Osteoblast (primary cell): ENCODE measurements at places on chromosomes 3 and 15.

DNA sequence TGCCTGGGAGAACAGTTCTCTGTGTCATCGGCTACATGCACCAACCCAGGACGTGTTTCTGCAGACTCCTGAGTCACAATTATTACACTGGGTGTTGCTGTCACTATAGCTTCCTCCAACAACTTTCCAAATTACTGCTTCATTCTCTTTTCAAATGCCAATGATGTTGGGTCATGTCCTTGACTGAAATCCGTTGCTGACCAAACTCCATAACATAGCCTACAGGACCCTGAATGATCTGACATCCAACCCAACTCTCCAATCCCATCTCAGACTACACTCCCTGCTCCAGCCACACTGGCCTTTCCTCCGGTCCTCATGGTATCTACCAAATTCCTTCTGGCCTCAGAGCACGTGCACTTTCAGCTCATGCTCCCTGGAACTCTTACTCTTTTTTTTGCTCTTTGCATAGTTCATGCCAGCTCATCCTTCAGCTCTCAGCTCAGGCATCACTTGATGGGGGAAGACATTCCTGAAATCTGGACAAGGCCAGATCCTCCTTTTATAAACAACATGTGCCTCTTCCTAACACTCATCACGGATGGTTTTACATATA is 108.8 kb upstream of the PTPRG start:
- peak; percentile 51 for DNase-seq

GRCh38 chr3:194713299-194714136 is 27.8 kb downstream of the FAM43A start:
- DNase-seq, result no peak

DNA sequence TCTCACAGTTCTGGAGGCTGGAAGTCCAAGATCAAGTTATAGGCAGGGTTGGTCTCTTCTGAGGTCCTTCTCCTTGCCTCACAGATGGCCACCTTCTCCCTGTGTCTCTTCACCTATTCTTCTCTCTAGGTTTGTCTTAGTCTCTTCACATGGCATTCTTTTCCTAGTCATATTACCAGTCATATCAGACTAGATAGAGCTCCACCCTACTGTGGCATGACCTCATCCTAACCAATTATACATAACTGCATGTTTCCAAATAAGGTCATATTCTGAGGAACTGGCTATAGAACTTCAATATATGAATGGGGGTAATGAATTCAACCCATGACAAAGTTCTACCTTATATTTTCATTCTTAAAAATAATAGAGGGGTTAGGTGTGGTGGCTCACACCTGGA is 196.4 kb upstream of the UBE3A start:
- DNase-seq, result no peak

DNA sequence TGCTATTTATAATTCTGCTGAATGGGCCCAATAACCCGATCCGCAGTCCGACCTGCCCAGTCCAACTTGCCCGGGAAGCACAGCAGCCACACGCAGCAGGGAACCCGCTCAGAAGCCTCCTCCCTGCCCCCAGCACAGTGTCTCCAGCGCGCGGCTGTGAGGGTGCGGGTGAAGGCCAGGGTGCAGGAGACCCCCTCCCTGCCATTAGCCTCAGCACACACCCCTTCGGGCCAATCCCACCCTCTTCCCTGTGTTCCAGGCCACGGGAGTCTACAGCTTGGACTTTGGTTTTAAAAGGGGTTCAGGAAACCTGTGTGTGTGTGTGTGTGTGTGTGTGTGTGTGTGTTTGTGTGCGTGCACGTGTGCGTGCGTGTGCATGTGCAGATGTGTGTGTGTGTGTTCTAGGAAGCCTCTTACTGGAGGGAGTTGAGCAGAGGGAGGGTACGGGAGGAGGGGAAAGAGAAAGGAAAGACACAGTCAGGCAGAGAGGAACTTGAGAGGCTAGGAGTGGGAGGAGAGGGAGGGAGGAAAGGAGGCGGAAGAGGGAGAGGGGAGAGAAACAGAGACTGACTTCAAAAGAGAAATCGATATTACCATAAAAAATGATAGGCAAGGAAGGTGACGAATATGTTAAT is 34.2 kb downstream of the ATP2B2 start:
- no peak for DNase-seq

DNA sequence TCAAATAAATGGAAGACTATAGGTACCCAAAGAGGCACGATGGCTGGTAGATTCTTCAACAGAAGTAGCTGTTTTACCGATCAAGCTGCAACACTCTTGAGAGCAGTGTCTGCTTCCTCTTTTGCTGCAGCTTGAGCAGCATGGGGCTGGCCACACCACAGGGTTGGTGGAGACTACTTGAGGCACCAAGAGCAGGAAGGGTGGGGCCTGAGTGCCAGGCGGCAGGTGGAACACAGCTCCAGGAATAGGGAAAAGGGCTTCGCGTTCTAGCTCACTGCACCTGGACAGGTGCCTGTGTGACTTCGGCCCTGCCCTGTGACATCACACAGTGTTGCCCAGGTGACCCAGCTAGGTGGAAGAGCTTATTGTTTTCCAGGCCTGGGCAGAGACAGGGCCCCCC is at the start of gene CCDC33:
TSS of gene CCDC33 (plus strand) at position 365 of the 400 bp plus-strand sequence. CDS start 394 bp downstream, outside the sequence.
- DNase-seq, result peak; percentile 41

DNA sequence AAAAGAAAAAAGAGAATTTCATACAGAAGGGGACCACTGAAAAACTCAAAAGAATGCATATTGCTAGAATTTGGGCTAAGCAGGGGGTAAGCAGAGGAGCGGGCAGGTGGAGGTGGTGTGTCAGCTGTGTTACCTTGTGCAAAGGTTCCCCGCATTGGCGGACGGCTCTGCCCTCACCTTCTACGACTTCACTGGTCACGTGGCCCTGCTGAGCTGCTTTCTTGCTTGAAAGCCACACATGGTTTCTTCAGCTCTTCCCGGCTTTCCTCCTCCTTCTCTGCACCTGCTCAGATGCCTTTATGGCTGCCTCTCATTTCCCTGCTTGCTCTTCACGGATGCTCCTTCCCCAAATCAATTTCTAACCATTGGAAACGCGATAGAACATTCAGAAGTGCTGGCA is 30.5 kb downstream of the FAH start:
- no peak for DNase-seq

DNA sequence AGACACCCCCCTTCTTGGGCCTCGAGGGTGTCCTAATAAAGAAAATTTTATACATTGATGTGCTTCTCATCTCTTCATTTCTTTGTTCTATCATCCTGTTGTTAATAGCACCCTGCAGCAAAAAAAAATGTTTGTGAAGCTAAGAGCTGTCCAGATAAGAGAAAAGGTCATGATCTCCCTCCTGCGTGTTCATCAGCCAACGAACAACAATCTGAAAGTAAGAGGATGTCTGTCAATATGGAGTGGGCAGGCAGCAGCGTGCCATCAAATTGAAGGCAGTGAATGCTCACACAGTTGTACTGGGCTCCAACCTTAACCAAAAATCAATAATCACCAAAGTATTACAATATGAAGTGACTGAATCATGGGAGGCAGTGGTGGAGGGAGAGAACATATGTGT is 418.6 kb upstream of the ONECUT1 start:
- DNase-seq, result no peak

DNA sequence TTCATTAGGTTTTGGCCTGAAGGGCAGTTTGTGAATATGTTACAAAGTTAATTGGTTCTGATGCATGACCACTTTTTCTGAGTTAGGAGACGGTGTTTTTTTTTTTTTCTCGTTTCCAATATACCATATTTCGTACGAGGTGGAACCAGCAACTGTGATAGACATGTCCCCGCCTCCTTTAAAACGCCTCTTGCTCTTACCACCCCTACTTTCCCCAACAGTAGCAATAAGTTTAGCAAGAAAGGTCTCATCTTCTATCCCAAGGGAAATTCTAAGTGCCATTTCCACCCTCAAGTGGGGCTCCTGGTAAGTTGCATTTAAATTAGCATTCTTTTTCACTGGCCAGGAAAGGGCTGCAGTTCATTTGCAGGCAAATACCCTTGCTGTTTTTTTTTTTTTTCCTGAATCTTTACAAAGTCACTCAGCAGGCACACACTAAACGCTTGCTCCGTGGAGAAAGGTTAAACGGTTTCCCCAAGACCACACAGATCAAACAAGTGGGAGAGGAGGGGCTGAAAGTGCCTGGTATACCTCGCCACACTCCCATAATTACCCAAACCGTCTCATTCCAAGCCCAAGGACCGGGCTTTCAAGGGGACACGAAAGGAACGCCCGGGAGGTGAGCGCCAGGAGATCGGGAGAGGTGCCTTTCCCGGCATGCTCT is 39.5 kb upstream of the MGA start:
- DNase-seq, result peak; percentile 59

DNA sequence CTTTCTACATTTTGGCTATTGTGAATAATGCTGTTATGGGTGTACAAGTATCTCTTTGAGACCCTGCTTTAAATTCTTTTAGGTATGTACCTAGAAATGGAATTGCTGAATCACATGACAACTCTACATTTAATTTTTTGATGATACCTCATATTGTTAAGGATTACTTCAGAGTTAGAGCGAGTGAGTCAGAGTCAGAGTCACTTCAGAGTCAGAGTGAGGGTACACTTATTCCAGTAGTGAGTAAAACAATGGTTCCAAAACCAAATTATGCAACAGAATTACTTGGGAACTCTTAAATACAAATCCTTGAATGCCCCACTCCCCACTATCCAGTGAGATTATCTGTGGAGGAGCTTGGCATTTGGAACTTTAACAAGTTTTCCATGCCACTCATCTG is 50.3 kb upstream of the SNRK start:
- DNase-seq, result no peak

DNA sequence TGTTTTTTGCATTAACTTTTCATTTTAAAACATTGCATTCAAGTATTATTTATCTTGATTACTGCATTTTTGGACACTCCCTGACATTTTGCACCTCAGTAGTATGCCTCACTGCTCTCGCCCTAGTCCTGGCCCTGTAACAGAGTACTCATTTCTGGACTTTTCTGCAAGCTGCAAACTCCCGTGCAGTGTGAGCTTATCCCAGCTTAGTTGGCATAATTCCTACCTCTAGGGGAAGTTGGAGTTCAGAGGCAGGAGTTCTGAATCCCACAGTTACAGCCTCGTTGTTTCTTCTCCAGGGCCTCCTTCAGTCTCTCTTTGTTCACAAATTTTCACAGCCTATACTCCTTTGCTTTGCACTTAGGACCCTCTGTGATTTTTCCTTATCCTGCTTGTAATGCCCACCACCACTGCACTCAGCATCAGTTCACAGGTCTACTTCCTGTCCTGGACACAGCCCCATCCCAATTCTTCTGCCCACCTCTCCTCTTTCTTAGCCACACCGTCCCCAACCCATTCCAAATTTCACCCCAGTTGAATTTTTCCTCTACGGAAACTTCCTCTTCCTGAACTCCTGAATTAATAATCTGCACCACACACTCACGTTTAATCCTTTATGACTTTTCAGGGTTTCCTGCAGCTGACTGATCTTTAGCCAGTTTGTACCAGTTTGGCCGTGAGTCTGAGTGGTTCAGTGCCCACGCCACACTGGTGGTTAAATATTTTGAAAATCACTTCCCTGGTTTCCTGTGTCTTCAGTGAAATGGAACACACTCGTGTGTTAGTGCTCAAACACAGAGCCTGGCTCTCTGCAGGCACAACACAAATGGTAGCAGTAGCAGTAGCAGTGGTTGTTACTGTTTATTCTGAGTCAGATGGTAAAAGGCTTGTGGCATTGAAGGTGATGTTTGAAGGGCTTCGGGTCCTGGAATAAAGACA is 6.3 kb upstream of the CTSH start:
- DNase-seq, result peak; percentile 93

GRCh38 chr15:91413142-91413541 is 313.1 kb downstream of the SV2B start:
- DNase-seq, result no peak

GRCh38 chr15:60079210-60079609 is 75.1 kb downstream of the FOXB1 start:
- no peak for DNase-seq

DNA sequence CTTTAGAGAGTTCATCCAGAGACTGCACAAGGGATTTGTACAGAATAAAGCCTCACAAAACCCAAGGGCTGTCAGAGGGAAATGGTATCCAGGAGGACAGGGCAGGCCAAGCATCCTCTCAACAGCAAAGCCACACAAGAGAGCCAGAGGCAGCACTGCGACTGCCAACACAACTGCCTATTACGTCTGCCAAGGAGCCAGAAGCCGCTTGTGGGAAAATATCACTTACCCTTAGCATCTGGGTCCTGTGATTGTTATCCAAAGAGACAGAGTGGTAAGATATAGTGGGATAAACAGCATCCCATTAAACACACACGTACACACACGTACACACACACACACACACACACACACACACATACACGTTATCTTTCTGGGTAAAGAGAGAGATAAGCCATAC is 618.3 kb upstream of the AGTR1 start:
- DNase-seq, result no peak

- DNase-seq, result no peak
Measured at GRCh38 chr15:100911086-100911485, 8.1 kb upstream of the LRRK1 start.

GRCh38 chr15:73684581-73685455 is 635 bp downstream of the CD276 start:
- peak; percentile 93 for DNase-seq

DNA sequence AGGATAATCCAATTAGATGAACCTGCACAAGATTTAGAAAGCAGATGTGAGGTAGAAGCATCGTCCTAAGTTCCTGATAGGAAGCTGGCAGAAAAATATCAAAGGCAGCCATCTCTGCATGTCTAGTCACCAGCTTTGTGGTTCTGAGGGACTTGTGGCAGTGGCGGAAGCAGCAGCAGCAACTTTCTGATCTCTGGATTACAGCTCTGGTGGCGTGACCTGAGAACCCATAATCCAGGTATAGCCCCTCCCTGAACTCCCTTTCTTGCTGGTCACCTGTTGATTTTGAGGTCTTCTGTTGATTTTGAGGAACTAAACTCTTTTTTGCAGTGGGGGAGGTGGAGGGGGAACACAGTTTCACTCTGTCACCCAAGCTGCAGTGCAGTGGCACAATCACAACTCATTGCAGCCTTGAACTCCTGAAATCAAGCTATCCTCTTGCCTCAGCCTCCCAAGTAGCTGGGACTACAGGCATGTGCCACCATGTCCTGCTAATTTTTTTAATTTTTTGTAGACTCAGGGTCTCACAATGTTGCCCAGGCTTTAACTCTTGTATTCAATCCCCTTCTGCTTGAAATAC is 7.9 kb downstream of the FSIP1 start:
- no peak for DNase-seq

- peak; percentile 80 for DNase-seq
Measured at GRCh38 chr3:179450901-179451264, 387 bp downstream of the GNB4 start.

- no peak for DNase-seq
Measured at GRCh38 chr3:279325-279724, 82.8 kb downstream of the CHL1 start.

GRCh38 chr3:128197855-128198254 is 44.6 kb downstream of the EEFSEC start:
- DNase-seq, result no peak

DNA sequence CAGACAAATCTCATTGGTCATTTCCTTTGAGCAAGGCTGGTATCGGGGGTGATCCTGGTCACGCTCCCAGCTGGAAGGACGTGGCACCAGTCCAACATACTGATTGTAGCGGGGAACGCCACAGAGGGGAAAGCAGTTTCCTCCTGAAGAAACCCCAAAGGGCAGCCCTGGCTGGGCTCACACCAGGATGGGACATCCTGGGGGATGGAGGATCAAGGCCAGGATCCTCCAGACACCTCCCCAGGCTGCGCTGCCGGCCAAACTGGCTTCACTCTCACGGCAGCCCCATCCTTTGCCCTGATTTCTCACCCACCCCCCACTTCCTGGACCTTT is 36.6 kb downstream of the MUC20 start:
- DNase-seq, result peak; percentile 80

- DNase-seq, result no peak
Measured at GRCh38 chr3:179272385-179272784, 21.5 kb upstream of the KCNMB3 start.

GRCh38 chr15:45105586-45105985 is 8.4 kb downstream of the DUOX2 start:
- peak; percentile 39 for DNase-seq
